IMR-90 (cell line): ENCODE measurements at places on chromosomes 4 and X. TPM values are rescaled to one million over a fixed set of nuclear protein-coding genes. Genes with fewer than 3 reads are reported as not detected.

RIPPLY1 gene
- not detected in 2 replicates for total RNA-seq

ARHGAP10 gene
- 29.4 and 42.8 TPM in 2 replicates for total RNA-seq

HCCS gene
- total RNA-seq: 24.0 and 35.8 TPM in 2 replicates

SLC49A3 gene
- under 0.01 TPM in 2 replicates for total RNA-seq

VEGFC gene
- total RNA-seq: 22.9 and 26.9 TPM in 2 replicates

- DNase-seq: peak; percentile 60
These were observed 290.9 kb downstream of the KCTD8 start for GRCh38 chr4:44157611-44158277.

GRCh38 chr4:2803624-2804448 lies 11.0 kb downstream of the SH3BP2 start:
- no peak for DNase-seq

DNA sequence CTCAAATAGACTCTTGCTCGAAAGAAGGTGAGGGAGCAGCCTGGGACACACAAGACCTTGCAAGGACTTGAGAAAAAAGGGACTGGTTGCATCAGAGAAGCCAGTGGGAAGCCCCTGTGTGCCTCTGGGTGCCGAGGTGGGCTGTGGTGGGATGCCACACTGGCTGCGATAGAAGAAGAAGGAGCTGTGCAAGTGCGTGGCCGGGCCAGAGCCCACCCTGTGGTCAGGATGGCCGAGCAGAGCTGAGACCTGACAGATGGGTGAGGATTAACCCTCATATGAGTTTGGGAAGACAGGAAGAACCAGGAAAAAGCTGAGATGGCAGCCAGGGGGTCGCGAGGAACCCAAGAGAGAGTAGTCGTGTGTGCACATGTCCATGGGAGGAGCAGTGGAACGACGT lies 44.6 kb upstream of the HGFAC start:
- DNase-seq: no peak

GRCh38 chrX:72351606-72352334 lies 46.1 kb upstream of the CITED1 start:
- no peak for DNase-seq

GRCh38 chr4:65983061-65983460 lies 312.8 kb upstream of the EPHA5 start:
- no peak for DNase-seq

- peak; percentile 22 for DNase-seq
These were observed 9.9 kb upstream of the PI4K2B start for GRCh38 chr4:25223802-25224375.

DNA sequence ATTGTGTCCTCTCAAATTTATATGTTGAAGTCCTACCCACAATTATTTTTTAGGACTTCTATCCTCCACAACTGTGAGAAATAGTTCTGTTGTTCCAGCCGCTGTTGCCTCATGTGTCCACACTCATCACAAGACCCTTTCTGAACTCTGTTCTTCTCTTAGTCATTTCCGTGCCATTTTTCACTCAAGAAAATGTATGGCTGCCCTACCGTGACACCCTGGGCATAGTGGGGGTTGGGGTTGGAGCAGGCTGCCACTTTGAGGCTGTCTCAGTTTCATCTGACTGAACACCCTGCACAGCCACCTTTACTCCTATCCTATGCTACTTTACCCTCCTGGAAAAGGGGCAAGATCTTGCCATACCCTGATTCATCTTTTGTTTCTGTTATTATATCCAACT lies 319.1 kb downstream of the TENM3 start:
- no peak for DNase-seq

DNA sequence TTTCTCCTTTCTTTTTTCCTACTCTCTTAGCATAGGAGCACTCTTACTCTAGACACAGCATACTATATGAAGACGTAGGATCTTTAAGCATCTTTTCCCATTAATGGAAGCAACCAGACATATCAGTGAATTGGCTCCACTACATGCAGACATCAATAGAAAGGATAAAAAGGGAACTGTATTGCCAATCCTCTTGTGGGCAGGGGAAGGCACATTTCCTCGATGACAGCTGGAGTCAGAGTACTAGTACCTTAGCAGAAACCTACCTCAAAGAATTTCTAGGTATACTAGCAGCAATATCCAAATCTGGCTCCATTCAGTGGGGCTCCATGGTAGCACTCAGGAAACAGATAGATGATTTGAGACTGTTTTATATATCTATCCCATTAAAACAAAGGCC lies 20.1 kb downstream of the CYBB start:
- no peak for DNase-seq
